ENCODE measurements at places on chromosomes 3 and 15.

- DNase-seq = no peak
Measured at GRCh38 chr3:144162042-144162441, 190.4 kb downstream of the DIPK2A start.

DNA sequence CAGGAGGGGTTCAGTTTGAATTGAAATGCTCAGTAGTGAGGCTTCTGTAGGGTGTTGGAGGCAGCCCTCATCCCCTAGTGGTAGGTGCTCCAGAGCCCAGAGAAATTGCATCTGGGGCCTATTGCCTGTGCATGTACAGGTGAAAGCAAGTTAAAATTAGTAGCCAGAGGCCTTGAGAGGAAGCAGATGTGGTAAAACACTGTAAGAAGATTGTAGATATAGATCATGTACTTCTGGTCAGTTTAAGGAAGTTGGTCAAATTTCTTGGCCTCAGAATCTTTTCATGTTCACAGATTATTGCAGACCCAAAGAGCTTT lies 34.6 kb downstream of the IGSF10 start:
- no peak for DNase-seq

DNA sequence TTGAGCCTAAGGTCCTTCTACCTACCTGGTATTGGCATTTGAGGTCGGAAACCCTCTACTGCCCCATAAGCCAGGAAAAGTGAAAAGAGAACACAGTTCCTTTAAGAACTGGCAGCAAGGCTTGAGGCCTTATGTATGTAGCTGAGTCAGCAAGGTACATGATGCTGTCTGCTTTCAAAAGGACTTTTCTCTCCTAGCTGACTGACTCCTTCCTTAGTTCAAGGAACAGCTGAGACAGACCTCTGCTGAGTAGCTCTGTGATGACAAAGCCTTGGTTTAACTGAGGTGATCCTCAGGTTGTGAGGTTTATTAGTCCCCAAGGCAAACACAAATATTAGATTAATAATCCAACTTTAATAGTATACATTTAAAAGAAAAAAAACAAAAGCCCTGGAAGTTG lies 45.8 kb downstream of the ADPGK start:
- no peak for DNase-seq

DNA sequence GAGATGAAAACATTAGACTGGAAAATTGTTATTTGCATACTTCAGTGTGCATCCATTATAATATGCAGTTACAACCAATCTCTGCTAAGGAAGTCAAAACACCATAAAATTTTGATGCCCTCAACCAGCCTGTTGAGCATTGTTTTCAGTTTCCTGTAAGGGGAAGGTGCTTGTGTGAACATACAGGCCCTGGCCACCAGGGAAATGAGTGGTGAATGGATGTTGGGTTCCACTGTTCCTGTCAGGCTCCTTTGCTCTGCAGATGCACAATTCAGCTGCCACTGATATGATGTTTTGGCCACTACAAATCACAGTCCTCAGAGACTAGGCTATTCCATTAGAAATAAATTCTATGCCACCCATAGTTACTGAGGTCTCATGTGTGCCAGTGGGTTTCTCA lies 184.6 kb downstream of the SYNPR start:
- no peak for DNase-seq

DNA sequence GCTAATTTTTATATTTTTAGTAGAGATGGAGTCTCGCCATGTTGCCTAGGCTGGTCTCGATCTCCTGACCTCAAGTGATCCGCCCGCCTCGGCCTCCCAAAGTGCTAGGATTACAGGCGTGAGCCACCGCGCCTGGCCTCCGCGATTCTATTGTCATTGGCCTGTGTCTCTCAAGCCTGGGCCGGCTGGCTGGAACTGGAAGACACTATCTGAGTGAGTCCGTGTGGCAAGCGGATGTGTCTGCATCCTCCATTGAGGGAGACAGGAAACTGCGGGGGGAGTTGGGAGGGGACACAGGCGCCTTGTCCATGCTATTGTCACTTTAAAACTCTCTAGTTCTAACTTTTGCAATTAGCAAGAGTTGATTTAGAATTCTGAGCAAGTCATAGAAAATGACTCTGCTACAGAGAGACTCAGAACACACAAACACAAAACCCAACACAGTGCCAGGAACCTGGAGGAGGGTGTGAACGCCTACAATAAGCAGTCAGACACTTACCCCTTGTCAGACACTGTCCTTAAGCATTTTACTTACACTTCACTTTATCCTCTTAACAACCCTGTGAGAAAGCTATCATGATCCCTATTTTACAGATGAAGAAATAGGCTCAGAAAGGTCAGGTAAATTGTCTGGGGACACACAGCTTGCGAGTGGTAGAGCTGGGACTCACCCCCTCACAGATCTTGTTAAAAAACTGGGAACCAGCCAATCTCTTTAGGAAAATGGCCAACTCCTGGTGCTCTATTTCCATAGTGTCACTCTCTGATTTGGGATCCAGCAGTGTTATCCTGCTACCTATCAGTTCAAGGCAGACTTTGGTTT lies 38.7 kb downstream of the ANP32A start:
- no peak for DNase-seq

DNA sequence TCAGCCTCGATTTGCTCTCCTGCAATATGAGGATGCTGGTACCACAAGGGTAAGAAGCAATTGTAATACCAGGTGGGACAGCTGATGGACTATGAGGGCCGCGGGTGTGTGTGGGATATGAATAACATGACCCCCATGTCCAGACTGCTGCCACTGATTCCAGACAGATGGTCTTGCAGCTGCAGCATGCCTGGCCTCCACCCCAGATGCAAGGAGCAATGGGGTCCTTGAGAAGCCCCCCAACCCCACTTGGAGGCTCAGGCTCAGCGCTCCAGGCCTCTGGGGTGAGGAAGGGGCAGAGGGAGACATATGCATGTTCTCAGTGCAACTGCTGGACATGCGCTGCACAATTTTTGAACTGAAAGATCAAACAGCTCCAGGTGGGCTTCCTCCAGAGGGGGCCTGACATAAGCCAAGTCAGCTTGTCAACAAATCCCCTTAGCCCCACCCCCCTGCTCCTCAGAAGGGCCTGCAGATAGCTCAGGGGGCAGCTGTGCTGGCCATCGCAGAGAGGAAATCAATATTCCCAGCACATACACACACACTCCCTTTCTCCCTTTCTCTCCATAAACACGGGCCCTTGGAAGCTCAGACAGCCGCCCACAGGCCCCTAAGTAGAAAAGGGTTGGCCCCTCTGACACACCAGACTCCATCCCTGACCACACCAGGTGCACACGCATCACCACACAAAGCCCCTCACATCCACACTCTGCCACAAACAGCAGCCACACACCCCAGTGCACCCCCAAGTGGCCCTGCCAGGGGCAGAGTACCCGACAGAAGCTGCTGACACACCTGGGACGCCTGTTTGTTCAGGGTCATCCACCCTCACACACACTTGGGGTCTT lies 107.0 kb downstream of the IQSEC1 start:
- no peak for DNase-seq

DNA sequence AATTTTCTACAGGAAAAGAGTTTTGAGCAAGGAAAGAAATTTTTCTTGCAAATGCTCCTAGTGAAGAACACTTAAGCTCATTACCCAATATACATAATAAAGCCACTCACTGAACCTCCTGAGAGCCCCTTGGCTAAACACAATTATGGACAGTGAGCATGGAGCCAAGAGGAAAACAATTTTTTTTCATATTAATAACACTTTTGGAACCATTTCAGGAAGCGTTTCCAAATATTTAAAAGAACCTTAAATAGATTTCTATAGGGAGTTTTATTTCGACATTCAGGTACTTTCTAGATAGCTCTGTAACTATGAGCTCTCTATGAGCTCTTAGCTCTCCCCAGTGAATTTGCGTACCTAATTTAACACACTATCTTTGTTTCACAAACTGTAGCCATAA lies 581.1 kb downstream of the ZNF385D start:
- no peak for DNase-seq

DNA sequence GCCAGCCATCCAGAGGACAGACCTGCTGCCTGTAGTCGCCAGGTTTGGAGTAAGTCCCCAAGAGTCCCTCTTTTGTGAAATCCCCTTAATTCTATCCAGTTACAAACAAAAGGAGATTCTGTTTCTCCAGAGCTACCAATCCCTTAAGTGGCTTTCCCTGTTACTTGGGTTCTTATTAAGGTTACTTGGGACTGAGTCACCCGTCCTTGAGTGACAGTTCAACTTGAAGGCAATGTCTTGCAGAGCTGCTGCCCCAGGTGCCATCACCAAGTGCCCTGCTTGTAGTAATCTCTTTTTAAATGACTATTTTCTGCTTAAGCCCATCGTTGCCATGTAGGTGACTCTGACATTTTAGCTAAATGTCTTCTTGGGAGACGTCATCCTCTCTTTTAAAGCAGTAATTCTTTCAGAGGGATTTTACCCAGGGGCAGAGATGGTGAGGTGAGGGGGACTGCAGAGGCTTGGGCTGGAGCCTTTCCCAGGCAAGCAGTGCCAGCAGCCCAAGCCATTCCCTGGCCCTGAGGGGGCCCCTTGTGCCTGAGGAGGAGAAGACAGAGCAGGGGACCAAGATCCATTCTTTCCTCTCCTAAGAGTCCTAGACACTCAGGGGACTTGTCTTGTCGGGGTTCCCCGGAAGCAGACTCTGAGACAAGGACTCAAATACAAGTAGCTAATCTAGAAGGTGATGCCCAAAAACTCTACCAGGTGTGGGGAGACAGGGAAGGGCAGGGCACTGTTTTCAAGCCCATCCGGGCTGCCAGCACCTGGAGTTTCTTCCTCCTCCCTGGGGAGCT lies 253.7 kb downstream of the PLCL2 start:
- DNase-seq = no peak

DNA sequence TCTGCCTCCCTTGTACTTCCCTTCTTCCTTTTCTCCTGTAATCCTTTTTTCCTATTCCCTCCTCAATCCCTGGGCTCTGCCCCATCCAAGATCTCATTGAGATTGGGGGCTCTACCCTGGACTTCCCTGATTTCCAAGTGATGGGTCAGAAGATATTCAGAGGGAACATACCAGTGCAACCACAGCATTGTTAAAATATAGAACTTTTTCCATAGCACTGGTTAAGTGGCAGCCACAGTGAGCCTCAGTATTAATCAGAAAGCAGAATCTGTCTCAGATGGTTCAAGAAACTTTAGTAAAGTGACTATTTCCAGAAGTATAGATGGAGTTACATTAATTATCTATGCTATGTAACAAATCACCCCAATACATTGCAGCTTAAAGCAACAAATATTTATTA lies 18.7 kb upstream of the SCN10A start:
- no peak for DNase-seq

- no peak for DNase-seq
Measured at GRCh38 chr3:139608108-139608380, 68.5 kb upstream of the RBP1 start.

GRCh38 chr3:94529816-94530215 lies 467.0 kb downstream of the NSUN3 start:
- DNase-seq = no peak

GRCh38 chr3:188299708-188300107 lies 145.8 kb downstream of the LPP start:
- no peak for DNase-seq

DNA sequence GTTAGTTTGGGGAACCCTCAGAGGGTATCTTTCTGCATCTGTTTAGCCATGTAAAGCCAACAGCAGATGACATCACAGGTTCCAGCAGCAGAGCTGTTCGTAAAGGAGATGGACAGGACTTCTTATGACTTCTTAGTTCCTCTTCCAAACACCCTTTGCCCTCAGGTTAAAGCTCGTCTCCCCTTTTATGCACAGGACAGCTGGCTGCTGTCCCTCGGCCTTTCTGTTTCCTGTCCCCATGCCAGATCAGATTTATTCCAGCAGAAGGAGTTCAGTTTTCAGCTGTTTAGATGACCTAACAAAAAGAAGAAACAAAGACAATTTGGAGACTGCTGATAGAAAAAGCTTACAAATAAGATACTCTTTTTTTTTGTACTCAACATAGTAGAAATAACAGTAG lies 45.1 kb downstream of the SEC22A start:
- DNase-seq = no peak

DNA sequence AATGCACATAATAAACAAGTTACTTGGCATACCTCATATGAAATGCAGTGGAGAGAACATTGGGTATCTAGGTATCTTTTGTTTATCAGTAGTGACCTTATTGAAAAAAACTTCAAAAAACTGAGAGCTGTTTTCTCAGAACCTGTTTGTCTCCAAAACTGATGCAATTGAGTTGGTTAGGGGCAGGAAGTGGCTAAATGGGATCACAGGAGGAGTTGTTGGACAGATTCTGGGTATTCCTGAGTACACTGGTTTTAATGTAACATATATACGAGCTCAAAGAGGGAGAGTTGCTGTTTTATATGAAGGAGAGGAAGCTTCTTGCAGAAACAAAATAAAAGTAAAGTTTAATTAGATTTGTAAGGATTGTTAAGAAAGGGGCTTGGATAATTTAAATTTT lies 159.5 kb downstream of the C3orf70 start:
- DNase-seq = no peak

- DNase-seq = no peak
Measured at GRCh38 chr3:7607676-7608075, 746.8 kb downstream of the GRM7 start.

DNA sequence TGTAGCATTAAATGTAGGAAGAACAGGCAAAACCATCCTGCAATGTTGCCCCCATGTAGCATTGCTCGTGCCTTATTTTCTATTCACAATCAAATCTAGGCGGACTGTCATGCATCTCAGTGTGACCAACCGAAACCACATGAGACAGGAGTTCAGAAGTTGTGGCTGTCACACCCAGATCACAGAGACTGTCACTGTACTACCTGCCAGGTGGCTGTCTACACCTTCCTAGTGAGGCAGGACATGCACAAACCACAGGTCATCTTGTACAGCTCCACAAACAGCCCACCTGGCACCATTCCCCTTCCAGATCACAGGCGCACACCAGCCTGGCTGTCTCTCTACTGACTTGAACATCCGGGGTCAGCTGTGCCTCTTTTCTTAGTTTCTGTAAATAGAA lies 392.8 kb downstream of the OCA2 start:
- no peak for DNase-seq

DNA sequence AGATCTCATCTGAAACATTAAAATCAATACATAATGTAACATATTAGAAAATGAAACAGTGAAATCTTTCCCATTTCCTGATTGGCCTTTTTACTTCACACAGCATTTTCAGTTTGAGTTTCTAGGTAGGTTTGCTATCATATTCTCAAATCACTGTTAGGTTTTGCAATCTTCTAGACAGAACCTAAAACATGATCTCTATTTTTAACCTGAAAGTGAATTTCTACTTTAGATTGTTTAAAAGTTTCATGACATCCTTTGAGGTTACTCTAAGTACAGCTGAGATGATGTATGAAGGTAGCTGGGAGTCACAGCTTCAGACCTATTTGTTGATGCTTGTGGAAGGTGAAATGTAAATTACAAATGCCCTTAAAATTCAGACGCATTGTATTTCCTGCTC lies 118.4 kb upstream of the GPR149 start:
- no peak for DNase-seq
